ENCODE measurements at places on chromosomes 4 and X. TPM values are rescaled to one million over a fixed set of nuclear protein-coding genes. Genes with fewer than 3 reads are reported as not detected.

Gene USP26
- not detected for total RNA-seq

Gene S100P
- 2.5 TPM for total RNA-seq

Gene TMSB4X
- total RNA-seq = 6,631 TPM

Gene GAR1
- total RNA-seq = 18.3 TPM

Gene NIPAL1
- 3.9 TPM for total RNA-seq

Gene CPLX1
- total RNA-seq = 0.50 TPM

Gene SPARCL1
- total RNA-seq = not detected

Gene PCDH19
- total RNA-seq = not detected

Gene PRAF2
- total RNA-seq = 14.3 TPM

Gene BEND2
- not detected for total RNA-seq

Gene GYG2
- total RNA-seq = not detected

Gene DOK7
- not detected for total RNA-seq

Gene DGKK
- not detected for total RNA-seq

Gene DNASE1L1
- total RNA-seq = 16.7 TPM

Gene FANCB
- total RNA-seq = 17.2 TPM

Gene ZFYVE28
- 42.7 TPM for total RNA-seq

Gene PPP1R2C
- not detected for total RNA-seq

Gene SPIN4
- total RNA-seq = 7.4 TPM

Gene RRH
- 0.78 TPM for total RNA-seq

Gene GSX2
- total RNA-seq = not detected

Gene TMEM150C
- total RNA-seq = not detected

Gene EDNRA
- not detected for total RNA-seq

Gene ZMAT1
- total RNA-seq = 0.86 TPM

Gene KIAA0232
- 9.4 TPM for total RNA-seq

Gene ASB5
- total RNA-seq = not detected

Gene PPAT
- total RNA-seq = 38.5 TPM

Gene TMPRSS11A
- total RNA-seq = not detected

Gene NLGN3
- 1.6 TPM for total RNA-seq

Gene ADH1C
- total RNA-seq = not detected
